ENCODE measurements at places on chromosomes 12 and 14.

DNA sequence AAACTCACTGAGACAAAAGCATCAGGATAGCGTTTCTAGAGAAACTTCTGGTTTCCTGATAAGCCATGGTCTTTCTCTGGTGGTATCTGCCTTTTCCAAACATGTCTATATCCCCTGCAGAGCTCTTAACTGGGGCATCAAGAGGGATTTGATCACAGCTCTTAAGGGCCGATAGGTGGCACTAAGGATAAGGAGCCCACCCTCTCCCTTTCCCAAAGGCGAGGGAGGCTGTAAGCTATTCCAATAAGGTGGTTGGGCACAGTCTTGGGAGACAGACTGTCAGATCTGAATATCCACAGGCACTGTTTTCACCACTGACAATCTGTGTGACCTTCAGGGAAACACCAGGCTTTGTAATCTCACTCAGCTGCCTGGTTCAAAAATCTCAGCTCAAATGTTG lies 206.0 kb downstream of the ADGRD1 start:
- no peak for DNase-seq

DNA sequence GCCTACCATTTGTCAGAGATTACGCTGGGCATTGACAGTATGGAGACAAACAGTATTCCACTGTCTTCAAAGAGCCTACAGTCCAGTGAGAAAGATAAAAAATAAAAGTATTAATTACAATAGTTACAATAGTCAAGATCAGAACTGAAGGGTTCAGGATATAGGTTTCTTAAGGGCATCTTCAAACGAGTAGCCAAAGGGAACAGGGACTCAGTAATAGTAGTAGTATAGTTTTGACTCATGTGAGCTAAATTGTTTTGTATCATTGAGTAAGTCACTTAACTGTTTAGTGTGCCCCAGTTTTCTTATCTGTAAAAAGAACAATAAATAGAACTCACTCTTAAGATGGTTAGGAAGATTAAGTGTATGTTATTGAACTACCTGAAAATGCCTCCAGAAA lies 123.6 kb downstream of the METTL25 start:
- no peak for DNase-seq

DNA sequence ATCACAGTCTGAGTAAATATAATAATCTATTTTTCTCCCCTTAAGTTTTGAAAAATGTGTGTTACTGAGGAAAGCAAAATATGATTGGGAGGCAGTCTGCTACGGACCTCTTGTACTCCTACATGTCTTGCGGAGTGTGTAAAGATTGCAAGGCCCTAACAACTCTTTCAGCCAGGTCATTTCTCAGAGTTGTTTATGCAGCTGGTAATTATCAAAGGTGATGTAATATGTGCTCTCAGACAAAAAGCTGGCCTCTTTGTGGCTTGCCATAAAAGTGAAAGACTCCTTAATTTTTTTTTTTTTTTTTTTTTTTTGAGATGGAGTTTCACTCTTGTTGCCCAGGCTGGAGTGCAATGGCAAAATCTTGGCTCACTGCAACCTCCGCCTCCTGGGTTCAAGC lies 40.5 kb upstream of the MON2 start:
- DNase-seq = peak; percentile 40

GRCh38 chr12:24913130-24913529 lies 35.8 kb downstream of the BCAT1 start:
- no peak for DNase-seq

- no peak for DNase-seq
Observed at GRCh38 chr12:79949098-79949497, 14.2 kb upstream of the PPP1R12A start.

GRCh38 chr14:95268350-95268749 lies 51.4 kb downstream of the CLMN start:
- DNase-seq = no peak

- DNase-seq = no peak
Observed at GRCh38 chr12:52082669-52082987, 3.1 kb downstream of the SMIM41 start.

- no peak for DNase-seq
Observed at GRCh38 chr14:98698341-98698740, 573.7 kb downstream of the BCL11B start.

DNA sequence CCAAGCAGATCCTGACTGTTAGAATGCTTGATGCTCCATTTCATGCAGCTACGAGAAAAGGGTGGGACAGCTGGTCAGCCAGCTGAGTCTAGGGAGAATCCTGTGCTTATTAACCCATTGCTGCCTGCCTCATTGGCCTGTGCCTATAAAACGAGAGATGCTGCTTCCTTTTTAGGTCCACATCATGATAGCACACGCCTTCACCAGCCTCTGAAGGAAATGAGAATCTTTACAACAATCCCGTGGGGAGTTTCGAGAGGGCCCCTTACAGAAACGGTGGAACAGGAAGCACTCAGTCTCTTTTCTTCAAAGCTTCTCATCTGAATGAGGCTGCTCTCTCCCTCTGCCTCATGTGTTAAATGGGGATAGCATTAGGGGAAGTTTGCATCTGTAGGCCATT lies 147.3 kb upstream of the RFLNA start:
- no peak for DNase-seq

GRCh38 chr14:61608245-61609165 lies 86.8 kb upstream of the HIF1A start:
- DNase-seq = no peak

GRCh38 chr14:68229423-68230100 lies 410.0 kb downstream of the RAD51B start:
- DNase-seq = no peak

DNA sequence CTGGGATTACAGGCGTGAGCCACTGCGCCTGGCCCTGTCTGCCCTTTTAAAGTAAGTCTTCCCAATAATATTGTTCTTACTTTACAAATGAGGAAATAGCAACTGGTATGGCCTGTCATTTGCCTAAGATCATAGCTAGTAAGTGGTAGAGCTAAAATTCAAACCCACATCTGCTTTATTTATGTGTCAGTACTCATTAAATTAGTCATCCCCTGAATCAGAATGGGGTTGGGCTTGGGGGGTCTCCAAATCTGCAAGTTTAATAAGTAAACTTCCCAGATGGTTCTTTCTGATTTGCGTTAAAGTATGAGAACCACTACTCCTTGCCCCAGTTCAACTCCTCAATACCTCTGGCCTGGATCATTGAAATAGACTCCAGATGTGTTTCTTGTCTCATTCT lies 96.2 kb downstream of the FAR2 start:
- no peak for DNase-seq
